ENCODE measurements at places on chromosomes 1 and 21.

GRCh38 chr21:36783612-36784374 is 84.9 kb downstream of the SIM2 start:
- DNase-seq = no peak

DNA sequence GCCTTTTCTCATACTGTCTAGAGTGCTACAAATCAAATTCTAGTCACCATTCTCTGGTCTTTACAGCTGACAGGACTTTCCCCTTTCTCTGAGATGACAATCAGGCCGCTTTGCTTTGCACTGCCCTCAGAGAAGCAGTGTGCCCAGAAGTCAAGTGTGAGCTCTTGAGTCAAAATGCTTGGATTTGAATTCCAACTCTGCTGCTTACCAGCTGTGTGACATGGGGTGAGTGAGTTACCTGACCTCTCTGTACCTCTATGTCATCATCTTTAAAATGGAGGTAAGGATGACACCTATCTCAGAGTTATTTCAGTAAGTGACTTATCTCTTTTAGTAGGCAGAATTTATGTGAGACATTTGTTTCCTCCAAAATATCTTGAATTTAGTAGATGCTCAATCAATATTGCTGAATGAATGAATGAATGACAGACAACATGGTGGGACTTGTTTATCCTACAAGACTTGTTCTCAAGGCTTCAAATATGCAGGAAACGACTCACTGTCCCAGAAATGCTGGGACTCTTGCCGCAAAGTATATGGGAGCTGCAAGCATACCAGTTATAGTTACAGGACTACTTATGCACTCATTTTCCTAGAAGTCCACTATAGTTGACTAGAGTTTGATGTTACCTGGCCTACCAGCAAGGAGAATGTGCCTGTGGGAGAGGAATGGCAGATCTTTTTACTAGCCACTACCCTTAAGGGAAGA is 38.1 kb upstream of the A3GALT2 start:
- DNase-seq = no peak

DNA sequence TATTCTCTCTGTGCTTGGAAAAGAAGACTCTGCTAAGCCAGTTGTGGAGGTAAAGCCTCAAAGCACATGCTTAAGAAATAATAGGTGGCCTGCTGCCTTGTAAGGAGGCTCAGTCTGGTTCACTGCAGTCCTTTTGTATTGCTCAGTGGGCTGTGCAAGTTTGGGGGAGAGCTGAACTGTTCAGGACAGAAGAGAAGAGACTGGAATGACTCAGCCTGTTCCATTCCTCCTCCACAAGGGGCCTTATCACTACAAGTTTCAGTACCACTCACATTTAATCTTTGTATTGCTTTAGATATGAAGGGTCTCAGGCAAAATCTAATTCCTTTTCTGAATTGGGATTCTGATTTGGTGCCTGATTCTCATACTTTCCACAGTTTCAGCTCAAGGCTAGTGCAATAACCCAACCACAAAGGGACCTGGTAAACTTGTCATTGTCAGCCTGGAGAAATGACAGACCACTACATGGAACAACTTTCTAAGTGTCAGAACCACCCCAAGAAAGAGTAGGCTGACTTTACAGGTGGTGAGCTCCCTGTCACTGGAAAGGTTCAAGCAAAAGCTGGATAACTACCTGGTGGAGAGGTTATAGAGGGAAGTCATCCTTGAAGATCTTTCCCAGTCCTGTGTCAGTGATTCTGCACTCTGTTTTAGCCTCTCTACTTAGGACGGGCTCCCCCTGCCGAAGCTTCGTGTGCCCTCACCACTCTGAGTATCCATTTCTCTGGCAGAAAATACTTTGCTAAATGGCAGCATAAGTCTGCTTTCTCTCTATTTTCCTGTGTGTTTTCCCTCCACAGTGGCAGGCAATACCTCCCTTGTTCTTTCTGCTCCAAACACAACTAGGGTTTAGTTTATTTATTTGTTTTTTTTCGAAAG is 162.9 kb upstream of the GJB5 start:
- DNase-seq = no peak

DNA sequence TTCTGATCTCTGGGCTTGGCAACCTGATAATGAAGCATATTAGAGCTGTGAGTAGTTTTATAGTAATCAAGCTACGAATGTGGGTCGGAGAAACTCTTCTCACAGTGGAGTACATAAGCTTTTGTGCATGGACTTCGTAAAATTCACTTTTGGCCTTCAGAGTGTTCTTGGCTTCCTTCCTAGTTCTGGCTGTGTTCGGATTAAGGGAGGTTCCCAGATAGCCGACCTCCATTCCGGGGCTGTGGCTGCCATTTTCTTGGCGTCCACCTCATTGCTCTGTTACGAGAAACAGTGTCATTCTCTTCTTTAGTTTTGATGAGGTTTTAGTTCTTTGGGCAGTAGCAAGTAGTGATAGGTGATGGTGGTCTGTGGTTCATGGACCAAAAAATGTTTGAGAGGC is 26.3 kb downstream of the CAMTA1 start:
- no peak for DNase-seq

- no peak for DNase-seq
Measured at GRCh38 chr1:94901841-94902240, 25.1 kb downstream of the CNN3 start.

DNA sequence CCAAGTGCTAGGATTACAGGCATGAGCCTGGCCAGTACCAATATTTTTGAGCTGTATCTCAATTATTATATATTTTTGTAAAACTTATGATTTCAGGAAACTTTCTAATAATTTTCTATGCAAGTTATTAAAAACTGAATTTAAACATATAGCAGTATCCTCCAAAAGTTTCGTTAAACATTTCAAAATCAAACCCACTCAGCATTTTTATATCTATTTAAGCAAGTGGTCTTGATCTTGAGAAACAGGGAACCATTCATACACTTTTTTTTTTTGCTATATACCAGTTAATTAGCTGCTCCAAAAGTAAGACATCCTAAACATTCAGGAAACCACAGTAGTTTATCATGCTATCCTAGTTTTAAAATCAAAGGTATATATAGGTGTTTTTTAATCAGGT is 22.0 kb downstream of the SHCBP1L start:
- no peak for DNase-seq

DNA sequence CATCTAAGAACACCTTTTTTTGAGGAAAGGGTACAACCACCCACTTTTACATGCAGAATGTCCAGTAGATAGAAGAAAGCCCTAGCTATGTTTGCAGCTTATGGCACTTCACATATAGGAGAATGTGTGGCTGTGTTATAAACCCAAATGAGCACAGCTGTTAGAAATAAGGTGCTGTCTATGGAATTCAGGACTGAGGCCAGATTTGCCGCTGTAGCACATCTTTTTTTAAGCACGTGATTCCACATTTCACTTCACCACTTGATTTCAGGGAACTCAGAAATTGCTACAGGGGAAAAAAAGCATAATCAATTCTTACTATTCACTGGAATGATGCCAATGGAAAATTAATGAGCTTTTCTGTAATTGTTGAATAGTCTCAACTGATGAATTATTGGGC is 147.2 kb upstream of the ADAMTS5 start:
- no peak for DNase-seq

DNA sequence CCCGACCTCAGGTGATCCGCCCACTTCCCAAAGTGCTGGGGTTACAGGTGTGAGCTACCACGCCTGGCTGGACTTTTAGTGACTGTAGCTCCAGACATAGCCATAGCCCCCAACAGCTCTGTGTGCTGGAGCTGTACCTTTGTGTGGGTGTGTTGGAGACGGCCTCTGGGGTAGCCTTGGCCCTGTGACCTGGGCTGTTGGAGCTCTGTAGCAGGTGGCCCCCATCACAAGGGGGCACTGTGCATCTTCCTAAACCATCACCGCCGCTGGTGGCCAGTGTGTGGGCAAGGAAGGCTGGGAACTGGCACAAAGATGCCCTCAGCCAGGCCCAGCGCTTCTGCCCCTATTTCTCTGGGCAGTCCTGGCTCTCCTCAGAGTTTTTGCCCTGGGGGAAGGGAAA is 38.4 kb upstream of the FOXO6 start:
- no peak for DNase-seq

DNA sequence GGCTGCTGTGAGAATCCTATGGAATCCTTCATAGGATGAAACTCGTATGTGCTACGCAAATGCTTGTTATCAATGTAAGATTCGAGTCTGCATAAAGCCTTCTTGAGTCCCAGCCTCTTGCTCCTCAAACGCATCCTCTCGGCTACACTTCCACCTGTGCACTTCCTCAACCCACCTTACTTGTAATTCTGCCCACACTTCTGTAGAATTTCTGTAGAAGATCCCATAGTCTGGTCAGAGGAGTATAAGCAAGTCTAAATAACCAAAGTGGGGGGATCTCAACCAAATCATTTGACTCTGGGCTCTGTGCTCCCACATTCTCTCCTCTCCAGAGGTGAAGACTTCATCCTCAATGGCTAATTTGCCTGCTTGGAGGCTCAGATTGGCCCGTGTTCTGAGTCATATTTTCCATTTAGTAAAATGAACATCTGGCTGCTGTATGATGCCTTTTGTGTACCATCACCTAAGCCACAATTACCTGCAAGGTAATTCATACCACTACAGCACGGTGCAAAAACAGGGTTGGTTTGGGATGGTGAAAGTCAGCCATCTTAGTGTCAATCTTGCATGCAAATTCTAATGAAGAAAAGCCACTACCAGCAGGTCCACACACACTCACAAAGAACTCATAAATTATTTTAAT is 63.2 kb downstream of the ITPKB start:
- no peak for DNase-seq

DNA sequence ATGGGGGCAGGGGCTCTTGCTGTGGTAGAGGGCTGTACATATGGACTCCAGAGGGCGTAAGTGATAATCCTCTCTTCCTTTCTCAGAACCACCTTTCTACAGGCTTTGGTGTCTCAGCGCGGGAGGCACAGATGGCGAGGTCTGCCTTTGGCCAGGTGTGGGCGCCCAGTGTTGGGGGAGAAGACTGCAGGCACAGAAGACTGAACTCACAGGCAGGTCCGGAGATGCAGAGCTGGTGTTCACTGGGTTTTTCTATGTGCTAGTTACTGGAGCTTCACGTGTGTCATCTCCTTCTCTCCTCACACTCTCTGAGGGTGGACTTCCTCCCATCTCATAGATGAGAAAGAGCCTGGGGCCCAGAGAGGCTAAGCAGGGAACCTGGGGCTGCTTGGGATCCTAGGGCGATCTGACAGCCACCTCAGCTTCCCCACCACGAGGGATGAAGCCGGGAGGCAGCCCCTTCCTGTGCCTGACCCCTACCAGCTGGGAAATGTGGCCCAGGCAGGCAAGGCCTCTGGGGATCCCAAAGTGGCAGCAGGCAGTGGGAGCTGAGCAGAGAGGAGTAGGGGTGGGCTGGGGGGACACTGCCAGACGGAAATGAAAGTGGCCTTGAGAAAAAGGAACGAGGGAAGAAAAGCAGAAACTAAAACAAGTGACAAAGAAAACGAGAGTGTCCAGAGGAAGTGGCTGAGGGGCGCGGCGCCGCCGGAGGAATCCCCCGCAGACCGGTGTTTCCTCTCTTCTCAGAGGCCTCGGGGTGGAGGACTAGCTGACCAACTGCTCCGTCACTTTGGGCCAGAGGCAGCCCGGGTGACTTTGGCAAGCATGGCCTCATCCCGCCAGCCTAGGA is 191.6 kb downstream of the HIVEP3 start:
- DNase-seq = no peak

DNA sequence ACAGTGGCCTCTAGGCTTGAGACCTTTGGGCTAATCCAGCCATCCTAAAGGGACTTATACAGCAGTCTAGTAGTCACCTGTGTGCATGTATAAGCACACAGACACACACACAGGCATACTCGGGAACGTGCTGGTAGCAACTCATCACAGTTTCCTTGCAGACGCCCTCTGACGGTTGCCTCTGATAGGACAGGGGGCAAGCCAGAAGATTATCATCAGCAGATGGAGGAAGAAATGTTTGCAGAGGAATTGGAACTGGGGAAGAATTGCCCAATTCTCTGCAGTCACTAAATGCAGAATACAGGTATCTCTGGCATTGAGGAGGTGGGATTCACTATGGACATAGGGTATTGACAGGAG is 222.2 kb downstream of the C1orf94 start:
- DNase-seq = no peak

- no peak for DNase-seq
Measured at GRCh38 chr21:36610201-36610600, 88.7 kb upstream of the SIM2 start.

GRCh38 chr1:110466646-110467280 is 15.8 kb downstream of the PROK1 start:
- DNase-seq = no peak

GRCh38 chr1:164613176-164613575 is 54.2 kb downstream of the PBX1 start:
- no peak for DNase-seq

DNA sequence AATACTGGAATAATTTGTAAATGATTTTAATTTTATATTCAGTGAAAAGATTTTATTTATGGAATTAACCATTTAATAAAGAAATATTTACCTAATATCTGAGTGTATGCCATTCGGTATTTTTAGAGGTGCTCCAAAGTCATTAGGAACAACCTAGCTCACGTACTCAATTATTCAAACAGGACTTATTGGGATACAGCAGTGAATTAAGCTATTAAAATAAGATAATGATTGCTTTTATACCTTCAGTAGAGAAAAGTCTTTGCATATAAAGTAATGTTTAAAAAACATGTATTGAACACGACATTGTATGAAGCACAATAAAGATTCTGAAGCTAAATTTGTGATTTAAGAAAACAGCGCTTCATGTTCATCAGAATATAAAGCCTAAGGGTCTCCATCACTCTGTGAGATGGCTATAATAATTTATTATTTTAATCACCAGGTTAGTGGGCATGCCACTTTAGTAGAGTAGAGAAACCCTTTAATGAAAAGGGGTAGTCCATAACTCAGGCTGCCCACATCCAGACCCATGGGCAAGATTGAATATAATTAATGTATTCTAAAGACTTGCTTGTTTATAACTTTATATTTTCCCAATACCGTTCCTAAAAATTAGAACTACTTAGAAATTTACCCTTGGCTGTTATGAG is 3.2 kb downstream of the CCN1 start:
- no peak for DNase-seq

- no peak for DNase-seq
Measured at GRCh38 chr1:218435528-218435927, 90.4 kb downstream of the TGFB2 start.

GRCh38 chr21:44436958-44437357 is 18.4 kb upstream of the LRRC3 start:
- DNase-seq = no peak

GRCh38 chr1:20071416-20071815 is 1.4 kb downstream of the PLA2G5 start:
- DNase-seq = no peak

DNA sequence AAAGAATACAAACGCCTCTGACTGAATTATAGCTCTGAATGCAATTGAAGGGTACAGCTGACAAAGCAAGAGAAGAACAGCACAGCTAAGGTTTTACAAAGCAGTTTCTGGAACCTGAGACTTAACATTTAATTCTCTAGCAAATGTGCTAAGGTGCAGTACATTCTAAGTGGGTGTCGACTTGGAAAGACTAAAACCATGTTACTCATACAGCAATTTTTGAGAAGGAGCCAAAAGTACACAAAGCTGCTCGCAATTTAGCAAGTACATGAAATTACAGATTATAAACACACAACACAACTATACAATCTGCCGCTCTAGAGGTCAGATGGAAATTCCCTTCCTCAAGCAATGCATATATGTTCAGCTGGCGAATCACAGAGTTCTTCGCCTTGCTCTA is 121.9 kb downstream of the TIAM1 start:
- DNase-seq = no peak

GRCh38 chr1:116954440-116954839 is 44.7 kb downstream of the PTGFRN start:
- DNase-seq = no peak

GRCh38 chr1:164417016-164417704 is 141.8 kb upstream of the PBX1 start:
- DNase-seq = no peak

GRCh38 chr1:223088713-223089240 is 54.3 kb downstream of the TLR5 start:
- no peak for DNase-seq

GRCh38 chr1:168007691-168008090 is 70.8 kb upstream of the MPC2 start:
- DNase-seq = no peak

All from central memory CD8-positive, alpha-beta T cell (primary cell).